AG04450 (cell line): ENCODE measurements at places on chromosomes 11 and 22.

GRCh38 chr11:39374963-39375698 lies 2084.3 kb downstream of the LRRC4C start:
- DNase-seq = no peak

DNA sequence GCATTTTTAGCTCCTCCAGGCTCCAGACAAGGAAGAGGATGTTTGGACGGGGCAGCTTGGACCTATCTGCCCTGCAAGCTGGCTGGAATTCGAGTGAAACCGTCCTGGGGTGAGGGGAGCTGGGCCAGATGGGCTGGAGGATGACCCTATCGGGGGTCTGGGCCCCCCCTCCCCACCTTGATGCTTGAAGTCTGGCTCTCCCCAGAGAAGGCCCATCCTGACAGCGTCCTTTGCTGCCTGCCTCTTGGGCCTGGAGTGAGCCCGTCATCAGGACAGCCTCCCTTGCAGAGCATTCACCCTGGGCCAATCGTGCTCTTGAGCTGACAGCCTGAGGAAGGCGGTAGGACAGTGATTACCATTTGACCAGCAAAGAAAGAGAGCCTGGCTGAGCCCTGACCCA lies 5.3 kb upstream of the PDGFB start:
- DNase-seq = no peak

DNA sequence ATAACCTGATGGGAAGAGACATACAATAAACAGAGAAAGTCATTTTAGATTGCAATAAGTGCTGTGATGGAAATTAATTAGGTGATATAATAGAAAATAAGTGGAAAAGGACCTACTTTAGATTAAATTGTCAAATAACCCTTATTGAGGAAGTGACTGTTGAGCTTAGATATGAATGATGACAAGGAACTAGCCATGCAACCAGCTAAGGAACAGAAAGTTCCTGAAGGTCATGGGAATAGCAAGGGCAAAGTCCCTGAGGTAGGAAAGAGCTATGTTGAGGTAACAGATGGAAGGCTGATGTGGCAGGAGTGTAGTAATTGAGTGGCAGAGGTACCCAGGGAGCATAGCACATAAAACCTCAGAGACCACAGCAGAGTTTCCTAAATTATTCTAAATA lies 135.2 kb downstream of the WNT11 start:
- DNase-seq = no peak

DNA sequence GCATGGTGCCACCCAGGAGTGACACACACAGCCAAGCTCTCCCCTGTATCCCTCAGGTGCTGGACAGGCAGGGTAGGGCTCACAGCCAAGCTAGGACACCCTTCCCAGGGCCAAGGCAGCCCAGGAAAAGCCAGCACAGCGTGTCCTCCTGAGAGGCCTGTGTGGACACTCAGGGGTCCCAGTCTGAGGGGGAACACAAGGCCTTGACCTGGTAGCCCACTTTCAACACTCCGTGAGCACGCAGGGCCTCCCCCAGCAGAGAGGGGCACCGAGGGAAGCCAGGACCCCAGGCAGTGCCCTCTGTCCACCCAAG lies 24.9 kb downstream of the OSBPL5 start:
- no peak for DNase-seq

- DNase-seq = no peak
Measured at GRCh38 chr11:46557684-46558151, 36.1 kb downstream of the AMBRA1 start.
